GM12878 (cell line): ENCODE measurements at places on chromosomes 5 and 9. TPM values are rescaled to one million over a fixed set of nuclear protein-coding genes. Genes with fewer than 3 reads are reported as not detected.
A peak's percentile ranks its signal among the peaks of the same experiment; 100 is the strongest.

GRCh38 chr5:96112703-96113102 is 151.1 kb upstream of the ELL2 start:
- no peak overlapping the region for H3K4me3 ChIP-seq
- no peak for DNase-seq
- H3K27me3 ChIP-seq: no peaks in the 10 kb centered on the region
- no peak overlapping the region for H3K27ac ChIP-seq
- no peaks in the 10 kb centered on the region for H3K36me3 ChIP-seq
- no peaks in the 10 kb centered on the region for H3K4me1 ChIP-seq

- no peaks in the 10 kb centered on the region for H3K27me3 ChIP-seq
- H3K27ac ChIP-seq: no peak overlapping the region
- H3K36me3 ChIP-seq: no peaks in the 10 kb centered on the region
- no peak overlapping the region for H3K4me3 ChIP-seq
- no peaks in the 10 kb centered on the region for H3K4me1 ChIP-seq
- DNase-seq: no peak
Measured at GRCh38 chr9:36031774-36032555, 4.7 kb upstream of the RECK start.

GRCh38 chr9:32550150-32550561 is 2.0 kb upstream of the SMIM27 start:
- no peaks in the 10 kb centered on the region for H3K36me3 ChIP-seq
- DNase-seq: no peak
- H3K4me3 ChIP-seq: peak overlapping the region; percentile 83
- H3K4me1 ChIP-seq: peaks cover 8% of the 10 kb centered on the region
- peak overlapping the region; percentile 57 for H3K27ac ChIP-seq
- no peaks in the 10 kb centered on the region for H3K27me3 ChIP-seq

GRCh38 chr5:154356020-154356655 is 89.7 kb upstream of the SAP30L start:
- no peaks in the 10 kb centered on the region; the same call in 1 of the 2 replicates for H3K36me3 ChIP-seq
- no peak overlapping the region for H3K4me3 ChIP-seq
- peaks cover 5% of the 10 kb centered on the region; the same call in 1 of the 2 replicates for H3K4me1 ChIP-seq
- DNase-seq: no peak
- no peak overlapping the region for H3K27ac ChIP-seq

DNA sequence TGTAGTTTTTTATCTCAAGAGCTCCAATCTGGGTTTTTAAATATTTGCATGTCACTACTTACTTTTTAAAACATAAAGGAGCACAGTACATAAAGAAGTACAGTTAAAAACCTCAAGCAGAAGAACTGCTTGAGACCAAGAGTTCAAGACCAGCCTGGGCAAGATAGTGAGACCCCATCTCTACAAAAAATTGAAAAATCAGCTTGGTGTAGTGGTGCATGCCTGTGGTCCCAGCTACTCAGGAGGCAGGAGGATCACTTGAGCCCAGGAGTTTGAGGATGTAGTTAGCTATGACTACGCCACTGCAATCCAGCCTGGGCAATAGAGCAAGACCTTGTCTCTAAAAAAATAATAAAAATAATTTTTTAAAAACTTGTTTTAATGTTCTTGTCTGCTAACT is 972.7 kb upstream of the DMAC1 start:
- H3K4me3 ChIP-seq: no peak overlapping the region
- H3K4me1 ChIP-seq: no peaks in the 10 kb centered on the region
- no peak overlapping the region for H3K27ac ChIP-seq
- DNase-seq: no peak
- H3K27me3 ChIP-seq: no peaks in the 10 kb centered on the region

The PCDHGB2 gene
- total RNA-seq: 0.16 and 0.38 TPM in 2 replicates

- H3K27me3 ChIP-seq: no peaks in the 10 kb centered on the region
- DNase-seq: no peak
- no peak overlapping the region for H3K27ac ChIP-seq
- H3K36me3 ChIP-seq: no peaks in the 10 kb centered on the region
- no peaks in the 10 kb centered on the region for H3K4me1 ChIP-seq
- no peak overlapping the region for H3K4me3 ChIP-seq
Measured at GRCh38 chr9:130898552-130898852, 1.9 kb upstream of the QRFP start.

DNA sequence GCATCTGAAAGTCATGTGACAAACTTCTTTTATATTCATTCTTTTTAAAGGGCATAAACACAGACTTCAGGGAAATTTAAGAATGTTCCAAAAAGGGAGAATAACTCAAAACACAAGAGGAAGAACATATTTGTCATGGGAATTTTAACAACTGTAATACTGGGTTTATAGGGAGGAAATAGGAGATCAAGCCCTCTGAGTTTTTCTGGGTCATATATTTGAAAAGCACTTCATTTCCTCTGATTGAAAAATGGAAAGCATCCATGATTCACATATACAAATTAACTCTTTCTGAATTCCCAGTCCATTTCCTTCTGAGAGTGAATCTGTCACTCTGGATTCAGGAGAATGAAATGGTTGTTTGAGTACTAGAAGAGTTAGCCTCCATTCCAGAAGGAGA is 26.8 kb downstream of the LURAP1L start:
- no peaks in the 10 kb centered on the region for H3K36me3 ChIP-seq
- H3K27ac ChIP-seq: no peak overlapping the region
- DNase-seq: no peak
- H3K27me3 ChIP-seq: no peaks in the 10 kb centered on the region
- no peaks in the 10 kb centered on the region for H3K4me1 ChIP-seq
- H3K4me3 ChIP-seq: no peak overlapping the region

GRCh38 chr5:127400539-127400938 is 109.9 kb downstream of the MEGF10 start:
- DNase-seq: no peak
- no peaks in the 10 kb centered on the region for H3K27me3 ChIP-seq
- H3K4me3 ChIP-seq: no peak overlapping the region
- H3K4me1 ChIP-seq: no peaks in the 10 kb centered on the region; the same call in 1 of the 2 replicates
- H3K27ac ChIP-seq: no peak overlapping the region

The FOXD4L5 gene
- 0.21 and 0.29 TPM in 2 replicates for total RNA-seq

DNA sequence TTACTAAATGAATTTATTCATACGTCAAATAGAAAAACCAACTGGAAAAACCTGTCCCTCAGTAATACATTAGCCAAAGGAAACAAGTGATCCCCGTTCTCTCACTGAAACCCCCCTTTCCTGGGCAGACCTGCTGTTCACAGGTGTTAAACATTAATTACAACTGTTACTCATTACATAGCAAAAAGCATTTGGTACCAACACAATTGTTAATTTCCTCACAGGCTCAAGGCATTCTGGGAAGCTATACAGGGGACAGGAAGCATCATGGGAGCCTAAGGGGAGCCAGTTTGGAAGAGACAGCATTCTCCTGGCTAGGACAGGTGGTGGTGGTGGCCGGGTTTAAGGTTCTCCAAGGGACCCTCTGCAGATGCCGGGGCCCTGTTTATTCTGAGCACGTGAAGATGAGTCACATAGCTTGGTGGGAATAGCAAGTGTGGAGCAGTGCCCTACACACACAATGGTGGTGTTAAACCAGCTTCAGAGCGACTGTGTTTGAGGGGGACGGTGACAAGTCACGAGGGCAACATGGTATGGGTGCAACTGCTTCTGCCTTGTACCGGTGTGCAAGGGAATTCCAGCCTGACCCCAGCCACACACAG is 62.6 kb upstream of the SLC25A51 start:
- DNase-seq: no peak
- no peak overlapping the region for H3K27ac ChIP-seq
- no peak overlapping the region for H3K4me3 ChIP-seq
- peaks cover 3% of the 10 kb centered on the region; the same call in 1 of the 2 replicates for H3K4me1 ChIP-seq
- H3K36me3 ChIP-seq: no peaks in the 10 kb centered on the region

- H3K4me1 ChIP-seq: peaks cover 99% of the 10 kb centered on the region
- no peaks in the 10 kb centered on the region for H3K27me3 ChIP-seq
- peak overlapping the region; percentile 56; the same call in 1 of the 2 replicates for H3K4me3 ChIP-seq
- peak overlapping the region; percentile 91 for H3K27ac ChIP-seq
Measured at GRCh38 chr9:124290743-124291554, 33.2 kb downstream of the NEK6 start.

DNA sequence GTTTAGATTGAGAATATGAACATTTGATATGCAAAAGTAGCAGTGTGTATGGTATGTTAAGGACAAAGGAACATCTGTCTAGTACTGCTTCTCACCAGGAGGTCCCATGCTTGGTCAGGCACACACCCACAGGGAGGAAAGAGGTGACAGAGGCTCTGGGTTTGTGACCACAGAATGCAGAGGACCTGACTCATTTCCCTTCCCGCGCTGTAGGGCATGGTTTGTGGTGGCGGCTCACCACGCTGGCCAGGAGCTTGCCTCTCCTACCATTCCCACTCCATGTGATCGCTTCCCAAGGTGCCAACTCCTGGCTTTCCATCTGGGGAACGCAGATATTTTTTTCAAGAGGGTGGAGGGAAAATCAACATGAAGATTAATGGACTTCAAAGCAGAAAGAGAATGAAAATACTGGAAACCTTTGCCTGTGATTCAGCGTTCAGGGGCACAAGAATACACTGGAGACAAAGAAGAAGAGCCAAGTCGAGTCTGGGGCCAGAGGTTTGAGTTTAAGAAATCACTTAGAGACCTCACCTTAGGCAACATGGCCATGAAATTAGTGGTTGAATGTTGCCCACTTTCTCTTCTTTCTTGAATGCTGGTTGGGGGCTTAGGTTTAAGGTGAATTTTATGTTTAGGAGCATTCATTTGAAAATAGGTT is 477.8 kb downstream of the CCDC171 start:
- H3K36me3 ChIP-seq: no peaks in the 10 kb centered on the region
- no peaks in the 10 kb centered on the region for H3K4me1 ChIP-seq
- H3K27me3 ChIP-seq: no peaks in the 10 kb centered on the region
- DNase-seq: peak; percentile 35

The PCDHB12 gene
- not detected in 2 replicates for total RNA-seq

DNA sequence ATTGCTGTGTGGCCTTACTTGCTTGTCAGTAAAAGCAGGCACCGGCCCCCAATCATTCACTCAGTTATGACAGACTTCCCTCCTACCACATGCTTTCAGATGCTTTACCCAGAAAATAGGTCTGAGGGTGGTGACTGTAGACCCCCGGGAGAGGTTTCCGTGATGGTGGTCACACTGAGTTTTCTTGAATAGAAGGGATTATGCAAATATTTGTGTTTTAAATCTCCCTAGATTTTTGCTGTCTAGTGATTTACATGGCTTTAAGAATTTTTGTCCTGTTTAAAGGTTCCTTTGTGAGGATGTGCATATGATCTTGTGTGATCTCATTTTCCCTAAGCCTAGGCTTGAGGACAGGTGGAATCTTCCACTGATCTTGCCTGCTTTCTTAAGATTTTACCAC is 281.7 kb downstream of the FANCC start:
- DNase-seq: no peak
- H3K27ac ChIP-seq: no peak overlapping the region
- H3K4me1 ChIP-seq: no peaks in the 10 kb centered on the region; the same call in 1 of the 2 replicates
- H3K27me3 ChIP-seq: no peaks in the 10 kb centered on the region

The DOLK gene
- total RNA-seq: 9.3 and 10.9 TPM in 2 replicates

- H3K4me1 ChIP-seq: no peaks in the 10 kb centered on the region
- DNase-seq: no peak
- no peak overlapping the region for H3K4me3 ChIP-seq
- no peaks in the 10 kb centered on the region for H3K36me3 ChIP-seq
Measured at GRCh38 chr9:122122468-122122867, 29.4 kb upstream of the TTLL11 start.

The FABP6 gene
- total RNA-seq: 1.9 and 2.3 TPM in 2 replicates

The MORN5 gene
- not detected in 2 replicates for total RNA-seq
